Fibroblast of the aortic adventitia (primary cell): ENCODE measurements at places on chromosomes 4 and X. TPM values are rescaled to one million over a fixed set of nuclear protein-coding genes. Genes with fewer than 3 reads are reported as not detected.

The RADX gene
- total RNA-seq: 7.5 and 18.8 TPM in 2 replicates

DNA sequence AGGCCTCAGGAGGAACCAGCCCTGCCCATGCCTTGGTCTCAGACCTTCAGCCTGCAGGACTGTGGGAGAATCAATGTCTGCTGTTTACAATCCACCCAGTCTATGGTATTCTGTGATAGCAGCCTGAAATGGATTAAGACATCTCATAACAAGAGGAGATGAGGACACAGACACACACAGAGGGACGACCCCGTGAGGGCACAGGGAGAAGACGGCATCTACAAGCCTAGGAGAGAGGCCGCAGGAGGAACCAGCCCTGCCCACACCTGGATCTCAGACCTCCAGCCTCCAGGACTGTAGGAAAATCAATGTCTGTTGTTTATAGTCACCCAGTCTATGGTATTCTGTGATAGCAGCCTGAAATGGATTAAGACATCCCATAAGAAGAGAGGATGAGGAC lies 3.3 kb downstream of the SLC25A6 start:
- DNase-seq: no peak

GRCh38 chrX:106302304-106302703 lies 134.2 kb downstream of the PWWP3B start:
- DNase-seq: no peak

- DNase-seq: no peak
Observed at GRCh38 chrX:77447653-77448569, 722 bp downstream of the FGF16 start.

GRCh38 chrX:149818652-149819051 lies 36.9 kb downstream of the MAGEA9 start:
- no peak for DNase-seq

The CLOCK gene
- 24.8 and 39.0 TPM in 2 replicates for total RNA-seq

- no peak for DNase-seq
Observed at GRCh38 chrX:3374108-3374800, 27.8 kb upstream of the MXRA5 start.

The CTAG1B gene
- total RNA-seq: not detected in 2 replicates
